ENCODE measurements at places on chromosomes 1 and 21. TPM values are rescaled to one million over a fixed set of nuclear protein-coding genes. Genes with fewer than 3 reads are reported as not detected.

GRCh38 chr1:1166642-1167397 is 6.9 kb upstream of the TTLL10 start:
- DNase-seq = no peak

GRCh38 chr1:186183219-186183618 is 191.8 kb downstream of the TPR start:
- DNase-seq = no peak

DNA sequence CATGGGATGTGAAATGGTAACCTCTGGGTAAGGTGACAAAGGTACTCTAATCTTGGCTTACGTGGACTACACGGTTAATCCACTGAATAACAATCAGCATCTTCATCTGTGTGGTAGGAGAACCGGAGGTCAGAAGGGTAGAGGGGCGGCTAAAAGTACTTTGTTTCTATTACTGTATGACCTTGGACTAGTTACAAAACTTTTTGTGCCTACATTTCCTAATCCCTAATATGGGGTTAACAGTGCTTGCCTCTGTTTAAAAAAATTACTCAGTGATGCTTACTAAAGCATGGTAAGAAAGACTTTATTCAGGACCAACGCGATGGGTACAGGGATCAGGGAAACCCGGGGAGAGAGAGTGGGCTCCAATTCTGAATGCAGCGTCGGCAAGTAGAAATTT is 1.7 kb upstream of the MRPS6 start:
- DNase-seq = no peak

GRCh38 chr1:14989931-14990728 is 163.4 kb upstream of the TMEM51 start:
- no peak for DNase-seq

DNA sequence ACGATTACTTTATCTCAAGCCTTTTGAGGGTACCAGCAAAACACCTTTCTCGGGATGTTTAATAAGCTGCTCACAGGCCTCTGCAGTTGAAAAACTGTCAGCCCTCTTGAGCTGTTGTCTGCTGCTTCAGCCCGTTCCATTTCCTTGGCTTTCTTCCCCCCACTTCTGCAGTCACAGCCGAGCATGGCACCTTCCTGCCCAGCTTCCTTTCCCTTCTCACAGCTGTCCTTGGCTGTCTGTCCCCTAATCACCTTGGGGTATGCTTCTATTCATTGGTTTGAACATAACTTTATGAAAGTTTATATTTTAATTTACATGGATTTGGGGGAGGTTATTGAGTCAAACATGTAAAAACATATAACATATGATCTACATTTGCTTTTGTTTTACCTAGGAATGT is 6.9 kb upstream of the PROX1 start:
- no peak for DNase-seq

- DNase-seq = no peak
These were observed 59.6 kb downstream of the RNF187 start for GRCh38 chr1:228546541-228547463.

DNA sequence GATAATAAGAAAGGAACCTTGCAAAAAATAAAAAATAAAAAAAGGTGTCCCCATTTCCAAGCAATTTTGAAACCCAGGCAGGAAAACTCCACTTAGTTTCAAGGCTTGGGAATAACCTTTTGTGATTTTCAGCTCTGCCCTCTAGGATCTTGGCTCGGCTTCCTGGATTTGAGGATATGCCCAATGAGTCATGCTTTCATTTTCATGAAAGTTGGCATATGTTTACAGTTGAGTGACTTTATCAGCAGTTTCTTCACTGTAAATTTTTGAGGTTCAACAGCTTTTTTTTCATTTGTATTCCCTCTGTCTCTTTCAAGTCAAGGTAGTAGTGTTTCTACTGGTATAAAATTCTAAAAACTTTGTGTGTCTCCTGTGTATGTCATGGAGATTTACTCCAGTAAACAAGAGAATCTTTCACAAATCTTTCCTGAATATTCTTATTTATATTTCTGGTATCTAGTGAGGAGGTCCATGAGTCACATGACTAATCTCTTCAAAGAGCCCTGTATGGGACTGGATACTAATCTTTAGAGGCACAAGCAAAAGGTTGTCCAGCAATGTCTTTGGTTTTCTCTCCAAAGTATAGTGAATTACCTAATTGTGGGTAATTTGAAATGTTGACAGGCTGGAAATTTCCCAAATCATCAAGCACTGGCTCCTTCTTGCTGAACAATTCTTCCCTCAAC is 335.3 kb downstream of the BRINP2 start:
- no peak for DNase-seq

DNA sequence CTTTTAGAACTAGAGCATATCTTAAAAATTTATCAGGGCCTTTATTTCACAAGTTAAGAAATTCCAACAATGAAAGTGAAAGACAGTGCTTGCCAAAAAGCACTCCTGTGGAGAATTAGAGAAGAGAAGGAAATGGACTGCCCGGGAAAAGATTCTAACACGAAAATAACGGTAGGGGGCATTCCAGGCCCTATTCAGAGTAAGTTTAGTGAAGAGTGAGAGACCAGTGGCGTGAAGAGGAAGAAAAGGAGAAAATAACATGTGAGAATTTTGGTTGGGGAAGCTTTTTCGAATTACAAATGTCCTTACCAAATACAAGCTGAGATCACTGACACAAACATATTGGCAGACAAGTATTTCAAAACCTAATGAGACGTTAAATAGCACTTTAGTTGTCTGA is 38.4 kb upstream of the RBM34 start:
- DNase-seq = peak; percentile 35

DNA sequence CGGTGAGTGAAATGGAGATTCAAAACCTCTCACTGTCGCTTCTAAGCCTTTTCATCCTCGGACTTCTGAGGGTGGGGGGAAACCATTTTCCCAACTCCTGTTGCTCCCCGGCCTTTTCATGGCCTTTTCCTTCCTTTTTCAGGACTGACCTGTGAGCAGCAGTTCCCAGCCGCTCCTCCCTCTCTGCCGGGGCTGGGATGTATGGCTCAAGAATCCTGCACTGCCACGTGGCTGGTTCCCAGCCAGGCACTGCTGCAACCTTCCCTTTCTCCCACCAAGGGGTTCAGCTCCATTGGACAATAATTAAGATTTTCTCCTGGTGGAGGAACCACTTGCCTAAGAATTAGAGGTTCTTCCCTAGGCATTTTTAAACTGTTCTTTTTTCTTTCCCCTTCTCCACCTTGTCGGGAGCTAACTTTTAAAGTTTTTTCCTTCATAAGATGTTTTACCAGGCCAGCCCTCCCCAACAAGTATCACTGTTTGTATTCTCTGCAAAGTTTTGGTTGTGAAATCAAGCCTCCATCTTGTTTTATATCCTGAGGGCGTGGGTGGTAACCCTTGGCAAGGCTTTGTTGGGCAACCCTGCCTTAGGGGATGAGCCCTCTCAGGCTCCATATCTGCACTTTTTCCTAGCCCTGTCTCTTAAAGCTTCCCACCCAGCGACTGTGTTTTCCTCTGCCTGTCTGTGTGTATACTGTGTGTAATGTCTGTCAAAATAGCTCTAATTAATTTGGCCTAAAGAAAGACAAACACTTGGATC is 1166.6 kb upstream of the ADGRL2 start:
- no peak for DNase-seq

DNA sequence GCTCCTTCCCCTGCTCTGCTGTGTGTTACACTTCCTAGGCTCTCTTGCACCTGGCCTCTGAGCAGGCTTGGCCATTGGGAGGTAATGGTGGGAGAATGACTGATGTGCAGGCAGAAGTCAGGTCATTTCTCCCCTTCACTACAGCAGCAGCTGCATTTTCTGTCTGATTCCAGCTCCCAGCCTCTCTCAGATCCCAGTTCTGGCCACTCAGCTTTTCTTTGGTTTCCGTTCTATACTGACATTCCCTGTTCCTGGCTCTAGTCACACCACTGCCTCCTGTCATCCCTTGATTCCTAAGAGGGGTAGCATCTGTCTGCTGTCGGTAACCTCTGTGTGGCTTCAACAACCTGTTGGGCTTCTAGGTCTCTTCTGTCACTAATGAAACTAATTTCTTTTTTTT is 127.7 kb upstream of the HOOK1 start:
- peak; percentile 67 for DNase-seq

- DNase-seq = no peak
These were observed 59.0 kb upstream of the HUNK start for GRCh38 chr21:31813862-31814261.

DNA sequence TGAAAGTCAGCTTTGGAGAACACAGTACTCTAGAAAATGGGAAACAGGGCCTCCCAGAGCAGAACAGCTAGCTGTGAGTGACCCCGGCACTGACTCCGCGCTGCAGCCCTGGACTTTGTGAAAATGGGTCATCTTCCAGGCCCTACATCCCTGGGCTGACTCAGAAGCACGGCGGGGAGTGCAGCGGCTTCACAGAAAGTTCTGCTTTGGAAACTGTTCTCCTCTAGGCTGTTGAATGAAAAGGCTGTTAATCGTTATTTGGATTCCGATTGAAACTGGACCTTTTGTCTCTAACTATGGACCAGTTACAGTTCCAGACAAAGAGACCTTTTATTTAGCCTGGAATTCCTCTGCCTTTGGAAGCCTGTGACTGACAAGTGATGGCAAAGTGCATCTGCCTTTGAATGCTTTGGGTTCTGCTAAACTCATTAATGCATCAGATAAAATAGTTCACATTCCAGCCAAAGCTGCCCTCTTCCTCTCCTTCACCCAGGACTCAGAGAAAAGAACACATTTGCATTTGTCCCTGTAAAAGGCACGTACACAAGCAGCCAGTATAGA is 144.9 kb upstream of the HOOK1 start:
- peak; percentile 70 for DNase-seq

The PDC gene
- polyA plus RNA-seq = 0.11 TPM

The NBPF6 gene
- not detected for polyA plus RNA-seq

The HSD3B1 gene
- 0.30 TPM for polyA plus RNA-seq

The CCDC27 gene
- 0.16 TPM for polyA plus RNA-seq

The TAS1R1 gene
- polyA plus RNA-seq = 6.8 TPM
